NCI-H1417 treated with DMSO at 0.1 percent for 48 hours (cell line): ENCODE measurements at places on chromosomes 6 and 20.

- DNase-seq = no peak
These were observed 112.2 kb downstream of the PCSK2 start for GRCh38 chr20:17339000-17339399.

- no peak for DNase-seq
These were observed 18.6 kb downstream of the CCM2L start for GRCh38 chr20:32028647-32029372.

DNA sequence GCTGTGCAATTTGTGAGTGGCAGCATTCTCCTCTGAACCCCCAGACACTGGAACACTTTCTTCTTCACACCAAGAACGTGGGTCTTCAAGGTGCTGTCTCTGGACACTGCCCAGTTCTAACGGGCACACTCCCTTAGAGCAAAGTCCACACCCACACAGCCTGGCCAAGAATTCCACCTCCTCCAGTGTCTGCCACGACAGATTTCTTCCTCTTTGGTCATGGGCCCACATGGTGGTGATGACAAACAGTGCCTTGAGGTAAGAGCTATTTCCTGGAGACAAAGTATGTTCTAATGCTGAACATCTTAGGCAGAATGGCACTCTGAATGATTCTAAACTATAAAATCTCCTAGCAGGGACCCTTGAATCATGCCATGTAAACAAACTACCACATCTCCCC, 25.5 kb upstream of the SSTR4 start:
- DNase-seq = no peak

- no peak for DNase-seq
These were observed 920 bp upstream of the RNF5 start for GRCh38 chr6:32177183-32177787.

- DNase-seq = no peak
These were observed 305.4 kb downstream of the UTRN start for GRCh38 chr6:144590532-144590931.

- DNase-seq = peak; percentile 82
These were observed 225.1 kb upstream of the FERMT1 start for GRCh38 chr20:6347916-6348315.

GRCh38 chr20:36110994-36111393, 43.5 kb upstream of the EPB41L1 start:
- no peak for DNase-seq

DNA sequence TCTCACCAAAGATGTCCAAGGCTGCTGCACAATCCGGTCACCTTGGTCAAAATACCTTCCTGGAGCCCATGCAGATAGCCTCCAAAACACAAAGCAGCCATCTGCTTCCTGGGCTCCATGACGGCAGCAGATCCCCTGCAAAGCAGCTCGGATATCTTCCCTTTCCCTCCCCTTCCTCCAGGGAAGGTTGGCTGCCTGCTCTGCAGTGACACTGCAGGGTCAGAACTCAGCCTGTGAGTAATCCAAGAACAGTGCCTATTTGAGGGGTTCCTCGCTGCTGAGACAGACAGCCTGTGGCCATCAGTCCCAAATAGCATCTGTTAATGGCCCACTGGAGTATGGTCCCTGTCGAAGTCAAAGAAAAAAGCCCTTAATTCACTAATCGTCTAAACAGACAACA, 270.8 kb downstream of the PREX1 start:
- no peak for DNase-seq

DNA sequence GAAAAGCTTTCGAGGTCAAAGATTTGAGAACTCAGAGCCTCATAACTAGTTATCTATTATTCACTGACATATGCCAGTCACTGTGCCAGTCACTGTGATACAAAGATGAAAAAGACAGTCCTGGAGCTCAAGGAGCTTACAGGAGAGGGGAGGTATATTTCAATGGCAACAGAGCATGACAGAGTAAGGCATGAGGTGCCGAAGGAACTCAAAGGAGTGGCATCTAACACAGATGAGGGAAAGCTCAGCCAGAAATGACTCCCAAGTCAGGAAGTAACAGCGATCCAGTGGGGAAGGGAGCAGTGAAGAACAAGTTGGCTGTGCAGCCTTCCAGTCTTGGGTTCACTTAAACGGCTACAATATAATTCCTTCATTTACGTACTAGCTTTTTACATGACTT, 46.6 kb downstream of the DTNBP1 start:
- no peak for DNase-seq

DNA sequence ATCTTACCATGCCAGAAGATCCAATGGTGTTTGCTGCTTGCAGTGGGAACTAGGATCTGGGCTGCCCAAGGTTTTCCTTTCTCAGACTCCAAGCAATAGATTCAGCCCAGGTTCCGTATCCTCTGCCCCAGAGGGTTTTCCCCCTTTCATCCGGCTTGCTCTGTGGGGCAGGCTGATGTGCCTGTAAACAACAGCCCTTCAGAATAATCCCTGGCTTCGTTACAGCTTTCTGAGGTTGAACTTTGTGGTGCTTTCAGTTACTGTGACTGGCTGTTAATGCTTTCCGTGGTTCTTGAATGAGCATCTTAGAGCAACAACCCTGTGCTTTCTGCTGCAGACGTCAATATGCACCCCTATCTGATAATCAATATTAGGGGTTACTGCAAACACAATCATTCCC, 400.4 kb downstream of the BTBD3 start:
- no peak for DNase-seq

DNA sequence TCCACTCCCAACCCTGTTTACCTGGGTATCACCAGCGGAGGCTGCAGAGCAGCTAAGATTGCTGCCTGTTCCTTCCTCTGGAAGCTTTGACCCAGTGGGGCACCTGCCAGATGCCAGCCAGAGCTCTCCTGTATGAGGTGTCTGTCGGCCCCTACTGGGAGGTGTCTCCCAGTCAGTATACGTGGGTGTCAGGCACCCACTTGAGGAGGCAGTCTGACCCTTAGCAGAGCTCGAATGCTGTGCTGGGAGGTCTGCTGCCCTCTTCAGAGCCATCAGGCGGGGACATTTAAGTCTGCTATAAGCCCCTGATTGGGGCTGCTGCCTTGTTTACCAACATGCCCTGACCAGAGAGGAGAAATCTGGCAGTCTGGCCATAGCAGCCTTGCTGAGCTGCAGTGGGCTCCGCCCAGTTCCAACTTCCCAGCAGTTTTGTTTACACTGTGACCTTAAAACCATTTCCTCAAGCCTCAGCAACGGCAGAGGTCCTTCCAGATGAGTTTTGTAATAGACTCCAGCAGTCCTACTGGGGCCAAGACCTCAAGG, 2.8 kb downstream of the RAET1E start:
- no peak for DNase-seq

DNA sequence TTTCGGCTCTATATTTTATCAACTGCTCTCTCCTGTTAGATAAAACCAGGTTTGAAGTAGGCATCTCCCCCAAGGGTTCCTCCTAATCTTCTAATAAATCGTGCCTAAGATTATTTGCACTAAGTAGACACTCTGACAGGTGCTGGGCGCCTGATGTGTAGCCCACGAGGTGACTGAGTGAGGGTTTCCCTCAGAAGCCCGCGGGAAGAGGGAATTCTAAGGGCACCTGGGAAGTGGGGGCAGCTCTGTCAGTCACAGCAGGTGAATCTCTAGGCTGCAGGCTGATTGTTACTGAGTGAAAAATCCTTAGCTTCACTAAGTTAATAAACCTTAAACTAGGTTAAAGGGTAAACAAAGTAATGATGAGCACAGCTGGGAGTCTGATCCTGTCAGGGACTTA, 68.2 kb downstream of the PXDC1 start:
- no peak for DNase-seq

DNA sequence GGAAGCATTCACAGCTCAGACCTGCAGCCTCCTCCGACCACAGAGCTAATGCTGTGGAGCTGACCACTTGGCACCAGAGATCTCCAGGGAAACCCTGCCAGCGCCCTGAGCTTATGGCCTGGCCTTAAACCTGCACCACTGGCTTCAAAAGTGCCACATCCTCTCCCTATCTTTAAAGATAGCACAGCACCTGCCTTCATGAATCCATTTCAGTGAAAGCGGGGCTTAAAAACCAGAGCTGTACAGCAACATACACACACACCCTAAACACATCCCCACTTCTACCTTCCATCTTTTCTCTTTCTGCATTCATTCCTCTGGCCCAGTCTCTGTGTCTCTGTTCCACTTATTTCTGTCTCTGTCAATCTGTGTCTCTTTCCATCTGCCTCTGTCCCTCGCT, 59.8 kb upstream of the CCDC167 start:
- no peak for DNase-seq
